DMS79 treated with DMSO at 0.1 percent for 48 hours (cell line): ENCODE measurements at places on chromosomes 6 and 20.
A peak's percentile ranks its signal among the peaks of the same experiment; 100 is the strongest.

DNA sequence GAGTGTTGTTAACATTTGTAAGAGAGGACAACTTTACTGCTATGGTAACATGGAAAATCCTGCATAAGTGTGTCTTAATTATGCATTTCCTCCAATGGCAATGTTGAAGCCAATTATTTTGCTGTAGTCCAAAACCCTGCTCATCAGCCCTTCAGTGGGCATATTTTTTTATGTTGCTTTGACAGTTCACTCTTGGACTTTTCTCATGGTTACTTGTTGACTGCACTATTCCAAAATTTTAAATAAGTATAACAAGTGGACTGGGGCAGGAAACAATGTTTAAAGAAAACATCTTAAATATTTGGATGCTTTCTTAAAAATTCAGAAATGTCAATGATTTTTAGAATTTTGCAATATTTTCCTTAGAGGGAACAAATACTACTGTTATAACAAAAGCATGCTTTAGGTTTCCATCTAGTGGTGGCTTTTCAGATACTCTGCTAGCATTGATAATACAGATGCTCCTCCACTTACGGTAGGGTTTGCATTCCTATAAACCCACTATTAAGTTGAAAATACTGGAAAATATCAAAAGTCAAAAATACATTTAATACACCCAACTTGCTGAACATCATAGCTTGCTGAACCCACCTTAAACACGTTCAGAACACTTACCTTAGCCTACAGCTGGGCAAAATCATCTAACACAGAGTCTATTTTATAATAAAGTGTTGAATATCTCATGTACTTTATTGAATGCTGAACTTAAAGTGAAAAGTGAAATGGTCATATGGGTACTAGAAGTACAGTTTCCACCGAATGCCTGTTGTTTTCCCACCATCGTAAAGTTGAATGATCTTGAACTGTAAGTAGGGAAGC lies 86.4 kb downstream of the ADGRG6 start:
- DNase-seq: no peak

GRCh38 chr6:71072508-71072907 lies 115.6 kb upstream of the B3GAT2 start:
- DNase-seq: no peak

DNA sequence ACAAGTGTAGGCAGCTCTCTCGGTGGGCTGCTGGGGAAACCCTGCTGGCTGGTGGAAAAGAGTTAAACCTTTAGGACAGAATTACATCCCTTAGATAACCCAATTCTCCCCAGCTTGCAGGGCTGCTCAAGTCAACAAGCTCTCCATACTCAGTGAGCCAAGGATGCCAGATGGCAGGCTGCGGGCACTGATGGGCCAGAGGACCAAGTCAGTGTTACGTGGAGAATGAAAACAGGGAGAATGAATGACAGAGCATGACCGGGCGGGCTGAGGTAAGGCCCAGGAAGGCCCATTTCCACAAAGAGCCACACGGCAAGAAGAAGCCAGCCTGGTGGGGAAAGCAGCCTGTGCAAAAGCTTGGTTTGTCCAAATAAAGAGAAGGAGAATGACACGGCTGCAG lies 58.7 kb upstream of the CD93 start:
- DNase-seq: peak; percentile 27

DNA sequence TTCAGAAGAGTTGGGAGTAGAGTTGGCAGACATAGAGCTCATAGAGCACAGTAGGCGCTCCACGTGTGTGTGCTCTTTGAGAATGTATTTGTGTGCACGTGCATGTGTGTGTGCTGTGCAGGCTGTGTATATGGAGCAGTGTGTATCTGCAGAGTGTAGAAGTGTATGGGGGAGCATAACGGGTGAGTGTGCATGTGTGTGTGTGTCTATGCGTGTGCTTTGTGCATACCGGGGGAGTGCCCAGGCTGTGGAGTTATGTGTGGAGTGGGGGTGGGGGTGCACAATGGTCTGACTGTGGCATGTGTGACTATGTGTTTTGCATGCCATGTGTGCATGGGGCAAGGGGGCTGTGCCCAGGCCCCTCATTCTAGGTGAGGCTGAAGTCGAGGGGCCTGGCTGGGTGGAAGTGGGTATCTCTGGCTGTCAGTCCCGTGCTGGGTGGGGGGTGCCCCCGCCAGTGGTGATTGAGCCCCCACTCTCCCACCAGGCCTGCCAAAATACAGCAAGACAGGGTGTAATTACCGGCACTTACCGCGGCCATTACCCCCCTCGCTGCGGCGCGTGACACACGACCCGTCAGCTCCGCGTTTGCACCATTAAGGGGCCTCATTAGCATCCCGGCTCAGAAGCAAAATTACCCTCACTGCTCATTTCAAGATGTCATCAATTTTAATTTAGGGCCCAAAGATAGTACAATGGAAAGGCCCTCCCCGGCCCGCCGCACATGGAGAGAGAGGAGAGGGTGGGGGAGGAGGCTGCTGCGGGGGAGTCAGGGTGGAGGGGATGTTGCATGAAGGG lies 39.1 kb downstream of the MDFI start:
- no peak for DNase-seq

DNA sequence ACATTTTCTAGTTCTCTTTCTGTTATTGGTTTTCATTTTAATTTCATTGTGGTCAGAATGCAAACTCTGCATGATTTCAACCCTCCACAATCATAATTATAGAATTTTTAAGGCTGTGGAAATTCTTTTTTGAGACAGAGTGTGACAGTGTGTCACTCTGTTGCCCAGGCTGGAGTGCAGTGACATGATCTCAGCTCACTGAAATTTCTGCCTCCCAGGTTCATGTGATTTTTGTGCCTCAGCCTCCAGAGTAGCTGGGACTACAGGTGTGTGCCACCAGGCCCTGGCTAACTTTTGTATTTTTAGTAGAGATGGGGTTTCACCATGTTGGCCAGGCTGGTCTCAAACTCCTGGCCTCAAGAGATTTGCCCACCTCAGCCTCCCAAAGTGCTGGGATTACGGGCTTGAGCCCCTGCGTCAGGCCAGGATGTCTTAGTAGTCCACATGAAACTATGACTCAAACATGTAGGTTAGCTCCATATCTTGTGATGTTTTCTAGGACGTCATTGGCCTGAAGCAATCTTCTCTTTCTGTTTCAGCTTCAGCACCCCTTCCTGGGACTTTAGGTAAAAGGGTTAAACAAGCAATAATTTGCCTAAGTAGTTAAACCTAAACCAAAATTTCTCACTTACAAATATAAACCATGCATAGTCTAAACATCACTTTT lies 47.4 kb upstream of the SAMD3 start:
- no peak for DNase-seq

DNA sequence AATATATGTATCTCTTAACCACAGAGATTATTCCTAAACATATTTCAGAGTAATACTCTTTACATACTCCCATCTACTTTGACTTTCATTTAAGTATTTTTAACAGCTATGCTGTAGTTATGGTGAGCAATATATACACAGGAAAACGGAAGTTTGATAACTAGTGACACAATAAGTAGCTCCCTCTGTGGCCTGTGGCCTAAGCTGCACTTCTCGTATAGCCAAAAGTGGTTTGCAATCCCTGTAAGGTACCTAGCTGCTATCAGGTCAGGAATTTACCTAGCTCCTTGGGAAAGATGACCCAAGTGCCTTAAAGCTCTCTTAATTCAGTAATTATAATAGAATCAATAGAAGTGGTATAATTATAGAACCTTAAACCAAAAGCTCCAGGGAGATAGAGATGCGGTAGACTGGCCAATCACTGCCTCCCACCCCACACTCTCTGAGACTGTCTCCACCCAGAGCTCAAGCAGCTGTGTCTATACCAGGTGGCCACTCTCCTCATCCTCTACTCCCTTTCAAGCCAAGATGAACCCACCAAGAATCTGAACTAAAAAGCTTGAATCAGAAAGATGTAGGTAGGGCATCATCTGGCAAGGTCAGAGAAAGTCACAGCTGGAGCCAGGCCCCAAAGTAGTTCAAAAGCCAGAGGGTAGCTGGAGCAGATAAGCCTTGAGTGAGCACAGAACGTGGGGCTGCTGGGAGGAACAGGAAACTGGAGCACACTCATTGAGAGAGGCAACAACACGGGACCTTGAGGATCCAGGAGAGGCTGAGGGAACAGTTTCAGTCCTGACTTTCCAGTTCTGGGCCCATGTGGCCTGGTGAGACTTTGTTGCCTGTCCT lies 84.9 kb upstream of the ASF1A start:
- no peak for DNase-seq

DNA sequence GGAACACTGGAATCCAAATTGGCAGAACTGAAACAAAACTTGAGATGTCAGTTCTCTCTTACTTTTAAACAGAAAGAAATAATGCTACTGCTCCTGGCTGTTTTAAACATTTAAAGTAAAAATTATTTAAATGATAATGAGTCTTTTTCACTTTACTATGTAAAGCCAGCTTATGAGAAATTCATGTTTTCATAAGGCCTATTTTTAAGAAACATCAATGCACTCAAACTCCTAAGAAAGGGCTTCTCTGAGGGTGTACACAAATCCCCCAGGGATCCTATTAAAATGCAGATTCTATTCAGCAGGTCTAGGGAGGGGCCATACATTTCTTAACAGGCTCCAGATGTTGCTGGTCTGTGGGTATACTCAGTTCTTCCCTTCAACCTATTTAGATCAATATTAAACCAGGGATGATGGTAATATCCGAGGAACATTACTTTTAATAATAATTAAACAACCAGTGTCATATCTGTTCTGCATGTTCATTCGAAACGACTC lies 2.3 kb downstream of the FERMT1 start:
- no peak for DNase-seq

- DNase-seq: no peak
Observed at GRCh38 chr6:5950361-5950785, 56.4 kb downstream of the NRN1 start.
